Activated naive CD4-positive, alpha-beta T cell treated with Interleukin-2 at 50 U/mL for 16 hours (primary cell): ENCODE measurements at places on chromosomes 2 and 18.

DNA sequence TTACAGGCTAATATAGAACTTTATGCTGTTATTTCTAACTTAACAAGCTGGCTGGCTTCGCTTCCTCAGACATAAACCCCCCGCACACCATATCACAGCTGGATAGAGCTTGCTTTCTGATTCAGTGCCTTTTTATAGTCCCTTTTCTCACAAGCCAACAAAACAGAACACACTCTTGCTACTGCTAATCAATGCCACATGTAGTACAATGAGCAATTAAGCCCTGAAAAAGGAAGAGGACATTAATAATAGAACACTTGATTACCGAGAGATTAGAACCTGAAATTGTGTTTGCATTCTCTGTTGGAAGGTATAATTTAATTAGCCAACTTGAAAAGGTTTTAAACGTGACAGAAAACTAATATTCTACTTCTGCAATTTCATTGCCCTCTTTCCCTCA lies 267.7 kb upstream of the CYRIA start:
- DNase-seq, result no peak

DNA sequence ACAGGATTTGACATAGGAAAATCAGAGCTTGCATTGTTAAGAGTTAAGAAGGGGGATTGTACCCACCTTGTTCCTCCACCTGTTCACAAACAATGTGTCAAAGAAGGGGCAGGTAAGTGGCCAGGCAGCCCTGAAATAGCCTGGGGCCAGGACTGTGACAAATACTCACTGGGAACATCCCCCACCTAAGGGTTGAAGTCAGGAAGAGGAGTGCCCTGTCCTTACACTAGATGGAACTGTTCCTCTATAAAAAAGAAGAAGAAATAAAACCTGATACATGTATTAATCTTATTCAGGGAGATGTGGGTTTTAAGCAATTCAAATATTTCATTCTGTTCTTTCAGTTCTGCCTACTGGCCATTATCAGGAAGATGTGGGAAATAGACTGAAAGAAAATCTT lies 41.9 kb downstream of the TACR1 start:
- no peak for DNase-seq

- DNase-seq, result no peak
Observed at GRCh38 chr2:178806543-178806942, 680 bp downstream of the TTN start.

DNA sequence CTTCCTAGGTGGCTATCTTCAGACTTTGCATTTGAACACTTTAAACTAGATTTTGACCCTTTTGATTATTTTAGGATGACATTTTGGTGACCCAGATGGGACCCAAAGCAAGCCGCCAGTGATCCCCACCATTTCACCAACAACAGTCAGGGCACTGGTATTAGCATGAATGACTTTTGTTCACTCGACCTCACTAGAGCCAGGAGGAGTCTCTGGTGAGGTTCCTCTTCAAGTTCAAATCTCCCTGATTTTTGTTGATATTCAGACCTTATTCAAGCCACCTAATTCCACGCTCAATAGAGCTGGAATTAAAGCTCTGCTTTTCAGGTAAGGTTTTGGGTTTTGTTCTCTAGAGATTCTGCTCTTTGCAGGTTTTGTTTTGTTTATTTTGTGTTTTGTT lies 202.3 kb downstream of the MREG start:
- DNase-seq, result no peak

DNA sequence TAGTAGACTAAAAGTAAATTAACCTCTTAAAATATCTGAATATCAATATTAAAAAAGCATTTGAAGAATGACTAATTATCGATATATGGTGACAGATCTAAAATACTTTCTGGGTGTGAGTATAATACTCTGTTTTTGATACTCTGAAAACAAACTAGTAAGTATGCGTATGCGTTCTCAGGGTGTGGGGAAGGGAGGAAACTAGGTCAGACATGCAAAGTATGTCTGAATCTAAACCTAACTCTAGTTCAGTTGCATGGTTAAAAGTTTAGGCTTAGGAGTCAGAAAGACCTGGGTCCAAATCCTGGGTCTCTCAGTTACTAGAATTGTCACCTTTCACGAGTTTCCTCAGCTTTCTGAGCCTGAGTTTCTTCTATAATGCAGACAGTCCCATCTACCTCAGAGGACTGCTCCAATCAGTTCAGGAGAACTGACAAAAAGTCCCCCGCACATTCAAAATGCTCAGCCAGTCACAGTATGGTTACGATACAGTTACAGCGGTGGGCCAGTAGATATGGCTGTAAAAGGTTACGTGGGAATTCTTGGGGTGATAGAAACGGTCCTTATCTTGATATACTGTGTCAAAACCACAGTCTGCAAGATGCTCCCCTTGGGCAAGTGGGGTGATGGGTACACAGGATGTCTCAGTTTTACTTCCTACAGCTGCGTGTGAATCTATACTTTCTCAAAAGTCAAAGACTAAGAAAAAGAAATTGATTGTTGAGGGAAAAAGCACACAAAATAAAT lies 29.2 kb downstream of the UNC50 start:
- DNase-seq, result peak; percentile 51

DNA sequence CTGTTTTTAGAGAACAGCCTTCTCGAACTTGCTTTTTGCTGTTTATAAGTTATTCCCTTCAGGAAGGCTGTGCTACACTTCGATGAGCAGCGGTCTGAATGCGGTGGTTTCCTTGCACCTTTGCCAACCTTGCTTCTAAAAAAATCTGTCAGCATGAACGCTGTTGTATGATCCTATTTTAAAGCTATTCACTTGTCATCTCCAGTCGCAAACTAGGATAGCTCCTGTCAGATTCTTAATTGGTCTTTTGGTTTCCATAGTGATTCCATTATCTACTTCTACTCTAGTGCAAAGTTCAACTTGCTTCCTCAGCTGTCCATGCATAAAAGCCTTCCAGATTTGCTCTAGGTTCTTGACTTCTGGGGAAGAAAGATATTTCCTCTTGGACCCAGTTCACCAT lies 76.3 kb upstream of the GALNT3 start:
- no peak for DNase-seq

GRCh38 chr2:85187069-85187468 lies 53.9 kb downstream of the TCF7L1 start:
- DNase-seq, result no peak

DNA sequence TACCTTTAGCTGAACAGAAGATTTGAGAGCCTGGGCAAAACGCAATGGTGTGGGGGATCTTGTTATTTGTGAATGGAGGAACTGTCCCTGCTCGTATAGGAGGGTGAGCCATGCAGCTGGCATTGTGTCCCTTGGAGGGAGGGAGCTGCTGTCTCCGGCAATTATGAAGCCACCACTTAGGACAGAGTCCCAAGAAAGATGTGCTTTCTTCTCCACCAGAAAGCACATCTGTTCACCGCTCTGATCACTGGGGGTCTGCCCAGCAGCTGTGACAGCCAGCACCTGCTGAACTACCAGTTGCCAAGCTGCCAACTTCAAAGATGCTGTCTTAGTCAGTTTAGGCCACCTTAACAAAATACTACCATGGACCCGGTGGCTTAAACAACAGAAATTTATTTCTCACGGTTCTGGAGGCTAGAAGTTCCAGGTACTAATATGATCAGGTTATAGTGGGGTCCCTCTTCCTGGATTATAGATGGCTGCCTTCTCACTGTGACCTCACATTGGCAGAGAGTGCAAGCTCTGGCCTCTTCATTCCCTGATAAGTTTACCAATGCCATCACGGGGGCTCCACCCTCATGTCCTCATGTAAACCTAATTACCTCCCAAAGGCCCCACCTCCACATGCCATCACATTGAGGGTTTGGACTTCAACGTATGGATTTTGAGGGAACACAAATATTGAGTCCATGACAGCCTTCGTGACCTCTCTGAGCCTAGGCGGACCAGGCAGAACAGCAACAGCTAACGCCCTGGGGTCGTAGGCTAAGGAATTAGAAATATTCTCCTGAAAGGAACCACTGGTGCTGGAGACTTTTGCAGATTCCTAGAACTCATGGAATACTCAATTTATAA lies 148.3 kb downstream of the RHBDD1 start:
- no peak for DNase-seq

GRCh38 chr2:103172821-103173220 lies 411.0 kb downstream of the TMEM182 start:
- no peak for DNase-seq

- DNase-seq, result no peak
Observed at GRCh38 chr2:69177063-69177771, 164.2 kb downstream of the ANTXR1 start.

GRCh38 chr2:6960659-6961058 lies 43.4 kb downstream of the RNF144A start:
- DNase-seq, result no peak

- no peak for DNase-seq
Observed at GRCh38 chr2:212908682-212909435, 242.6 kb downstream of the IKZF2 start.
